Hematopoietic multipotent progenitor cell treated with erythropoietin and hydrocortisone succinate and interleukin-3 and kit ligand, for 6 days (in vitro differentiated cells): ENCODE measurements at places on chromosomes 12 and 14.

GRCh38 chr12:103012884-103013283, 55.4 kb downstream of the ASCL1 start:
- no peak for DNase-seq

DNA sequence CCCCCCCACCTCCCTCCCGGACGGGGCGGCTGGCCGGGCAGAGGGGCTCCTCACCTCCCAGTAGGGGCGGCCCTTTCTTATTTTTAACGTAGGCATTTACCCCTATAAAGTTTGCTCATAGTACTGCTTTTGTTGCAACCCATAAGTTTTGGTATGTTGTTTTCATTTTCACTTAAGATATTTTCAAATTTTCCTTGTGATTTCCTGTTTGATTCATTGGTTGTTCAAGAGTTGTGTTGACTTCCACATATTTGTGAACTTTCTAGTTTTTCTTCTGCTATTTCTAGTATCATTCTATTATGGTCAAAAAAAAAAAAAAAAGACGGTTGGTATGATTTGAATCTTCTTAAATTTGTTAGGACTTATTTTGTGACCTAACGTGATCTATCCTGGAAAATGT, 6.5 kb downstream of the NOXRED1 start:
- no peak for DNase-seq

- no peak for DNase-seq
Measured at GRCh38 chr14:70646705-70647104, 5.0 kb downstream of the TTC9 start.

DNA sequence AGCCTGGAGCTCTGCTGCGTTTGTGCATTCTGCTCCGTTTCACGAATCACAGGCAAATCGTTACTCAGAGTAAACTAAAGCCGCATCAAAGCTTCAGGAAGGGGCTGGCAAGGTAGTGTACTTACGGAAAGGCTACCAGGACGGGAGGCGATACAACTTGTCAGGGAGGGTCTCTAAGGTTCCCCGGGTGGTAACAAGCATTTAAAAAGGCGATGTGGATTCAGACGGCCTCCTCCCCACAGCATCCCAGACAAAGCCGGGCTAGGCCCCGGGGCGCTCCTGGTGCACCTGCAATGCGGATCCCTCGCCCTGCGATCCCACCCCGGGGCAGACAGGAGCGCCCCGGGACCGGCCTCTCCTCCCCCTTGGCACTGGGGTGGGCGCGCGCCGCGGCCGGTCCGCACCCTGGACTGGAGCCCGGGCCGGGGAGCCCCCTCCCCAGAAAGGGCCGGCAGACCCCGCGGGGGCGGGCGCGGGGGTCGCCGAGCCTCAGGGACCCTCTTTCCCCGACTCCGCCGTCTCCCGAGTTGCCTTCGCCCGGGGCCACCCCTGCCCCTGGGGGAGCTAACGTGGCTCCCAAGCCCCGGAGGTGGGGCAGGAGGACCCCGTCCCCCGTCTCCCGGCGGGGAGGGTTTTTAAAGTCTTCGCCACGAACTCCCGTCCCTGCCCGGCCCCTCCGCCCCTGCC, 718 bp downstream of the CCDC92 start:
- DNase-seq = peak; percentile 65

GRCh38 chr12:116026346-116026745, 251.1 kb downstream of the MED13L start:
- no peak for DNase-seq

DNA sequence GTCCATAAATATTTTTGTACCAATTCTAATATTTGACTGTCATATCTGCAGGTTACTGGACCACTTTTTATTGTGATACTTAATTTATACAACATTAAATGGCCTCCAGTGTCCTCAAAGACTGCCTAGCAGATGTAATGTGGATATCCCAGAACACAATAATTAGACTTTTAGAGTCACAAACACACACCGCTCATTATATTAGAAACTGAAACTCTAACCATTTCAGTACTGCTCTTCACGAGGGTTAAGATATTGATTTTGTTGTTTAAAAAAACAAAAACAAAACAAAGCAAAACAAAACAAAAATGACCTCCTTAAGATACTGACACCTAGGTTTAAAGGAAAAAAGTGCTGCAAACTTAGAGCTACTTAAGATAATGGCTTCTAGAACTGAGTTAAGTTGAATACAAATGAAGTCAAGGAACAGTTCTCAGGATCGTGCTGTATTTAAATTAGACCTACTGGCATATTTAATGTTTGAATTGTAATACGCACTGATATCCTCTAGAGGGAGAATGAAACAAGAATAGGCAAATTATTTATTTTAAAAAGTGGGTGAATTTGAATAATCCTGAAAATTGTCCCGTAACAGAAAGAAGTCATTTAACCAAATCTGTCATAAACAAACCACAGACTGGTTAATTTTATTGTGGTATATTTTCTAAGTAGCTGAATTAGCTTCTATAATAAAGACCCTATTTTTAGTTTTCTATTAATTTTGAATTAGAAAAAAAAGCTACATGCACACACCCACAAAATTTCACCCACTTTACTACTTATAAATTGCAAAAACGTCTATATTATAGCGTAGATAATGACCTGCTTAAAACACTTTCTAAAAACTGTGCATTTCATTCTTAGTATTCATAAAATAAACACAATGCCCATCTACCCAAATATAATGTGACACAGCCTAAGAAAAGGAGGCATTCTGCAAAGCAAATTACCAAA, 395.2 kb upstream of the DCN start:
- DNase-seq = peak; percentile 44

DNA sequence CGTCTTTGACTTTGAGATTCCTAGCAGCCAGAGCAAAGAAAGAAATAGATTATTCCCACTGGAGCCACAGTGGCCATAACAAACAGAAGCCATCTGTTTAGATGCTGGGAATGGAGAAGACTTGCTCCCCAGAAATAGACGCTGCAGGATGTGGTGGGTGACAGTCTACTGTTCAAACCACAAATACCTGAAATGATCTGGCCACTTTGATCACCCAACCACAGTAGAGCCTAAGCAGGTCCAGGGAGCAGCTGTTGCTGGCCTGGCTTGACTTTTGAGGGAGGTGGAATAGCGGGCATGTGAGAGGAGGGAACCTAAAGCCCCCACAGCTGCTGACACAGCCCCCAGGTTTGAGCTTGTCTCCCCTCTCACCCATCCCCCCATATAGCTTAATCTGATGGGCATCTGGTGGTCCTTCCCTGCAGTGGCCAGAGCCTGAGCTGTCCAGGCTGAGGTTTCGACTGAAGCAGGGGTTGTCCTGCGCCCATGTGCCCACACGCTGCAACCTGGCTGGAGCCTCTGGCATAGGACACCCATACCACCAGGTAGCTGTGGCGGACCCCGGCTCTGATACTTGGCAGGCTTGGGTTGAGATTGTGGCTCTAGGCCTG, 38.7 kb downstream of the SH2B3 start:
- DNase-seq = no peak

GRCh38 chr14:55837467-55837866, 257.5 kb downstream of the KTN1 start:
- DNase-seq = no peak

DNA sequence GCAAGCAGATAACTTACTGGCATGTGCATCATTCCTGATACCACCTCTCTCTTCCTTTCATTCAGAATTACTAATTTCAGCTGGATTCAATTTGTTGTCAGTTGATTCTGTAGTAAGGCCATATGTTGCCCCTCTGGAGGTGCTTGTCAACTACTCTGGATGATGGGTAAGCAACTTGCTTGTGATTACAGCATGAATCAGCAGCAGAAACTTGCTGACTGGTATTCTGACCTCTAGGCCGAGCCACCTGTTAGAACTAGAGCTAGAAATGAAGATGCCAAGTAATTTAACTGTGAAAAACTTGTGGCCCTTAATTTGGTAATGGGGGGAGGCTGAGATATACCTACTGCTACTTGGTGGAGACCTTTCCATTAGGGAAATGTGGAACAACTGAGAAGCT, 5.1 kb downstream of the RNF10 start:
- DNase-seq = peak; percentile 20

GRCh38 chr12:94725375-94726168, 75.2 kb upstream of the TMCC3 start:
- DNase-seq = peak; percentile 61

DNA sequence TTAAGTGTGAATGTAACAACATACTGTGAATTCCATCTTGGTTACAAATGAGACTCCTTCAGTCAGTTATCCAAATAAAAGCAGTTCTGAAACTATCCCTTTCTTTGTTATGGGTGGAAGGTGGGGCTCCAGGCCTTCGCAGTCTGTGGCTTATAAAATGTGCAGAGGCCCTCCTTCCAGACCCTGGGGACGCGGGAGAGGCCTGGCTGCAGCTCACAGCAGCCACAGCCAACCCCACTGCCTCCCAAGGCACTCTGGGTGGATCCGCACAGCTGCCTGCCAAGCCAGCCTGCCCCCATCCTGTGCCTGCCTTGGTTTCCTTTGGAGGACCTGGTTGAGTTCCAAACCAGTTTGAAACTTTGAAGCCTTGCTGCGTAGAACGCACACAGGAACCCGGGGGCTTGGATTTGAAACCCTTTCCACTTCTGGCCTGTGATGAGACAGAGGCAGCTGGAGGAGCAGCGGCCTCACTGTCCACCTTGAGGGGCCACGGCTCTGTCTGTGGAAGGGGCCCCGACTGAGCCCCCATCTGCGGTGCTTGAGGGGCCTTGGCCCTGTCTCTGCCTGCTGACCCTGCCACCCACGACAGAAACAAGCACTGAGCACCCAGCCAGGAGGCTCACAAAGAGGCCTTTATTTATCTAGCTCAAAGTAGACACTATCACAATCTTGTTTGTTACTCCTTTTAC, 30.4 kb downstream of the CCNK start:
- no peak for DNase-seq
